Esophagus muscularis mucosa (tissue), 4 donors: ENCODE measurements at places on chromosomes 13 and 19. TPM values are rescaled to one million over a fixed set of nuclear protein-coding genes. Genes with fewer than 3 reads are reported as not detected.

GRCh38 chr13:78265098-78265497, 338.3 kb downstream of the POU4F1 start:
- no peaks in the 10 kb centered on the region for H3K36me3 ChIP-seq
- H3K4me3 ChIP-seq = no peak overlapping the region
- H3K27me3 ChIP-seq = no peaks in the 10 kb centered on the region
- no peaks in the 10 kb centered on the region for H3K4me1 ChIP-seq
- no peak overlapping the region for H3K27ac ChIP-seq

GRCh38 chr19:13275016-13275722, 125.0 kb downstream of the IER2 start:
- no peak overlapping the region for H3K27ac ChIP-seq
- H3K27me3 ChIP-seq = peaks cover 8% of the 10 kb centered on the region
- no peaks in the 10 kb centered on the region for H3K36me3 ChIP-seq
- no peak overlapping the region for H3K4me3 ChIP-seq

GRCh38 chr13:101959016-101959415, 442.8 kb downstream of the FGF14 start:
- H3K36me3 ChIP-seq = no peaks in the 10 kb centered on the region
- no peaks in the 10 kb centered on the region for H3K27me3 ChIP-seq
- no peak overlapping the region for H3K4me3 ChIP-seq
- H3K27ac ChIP-seq = no peak overlapping the region

DNA sequence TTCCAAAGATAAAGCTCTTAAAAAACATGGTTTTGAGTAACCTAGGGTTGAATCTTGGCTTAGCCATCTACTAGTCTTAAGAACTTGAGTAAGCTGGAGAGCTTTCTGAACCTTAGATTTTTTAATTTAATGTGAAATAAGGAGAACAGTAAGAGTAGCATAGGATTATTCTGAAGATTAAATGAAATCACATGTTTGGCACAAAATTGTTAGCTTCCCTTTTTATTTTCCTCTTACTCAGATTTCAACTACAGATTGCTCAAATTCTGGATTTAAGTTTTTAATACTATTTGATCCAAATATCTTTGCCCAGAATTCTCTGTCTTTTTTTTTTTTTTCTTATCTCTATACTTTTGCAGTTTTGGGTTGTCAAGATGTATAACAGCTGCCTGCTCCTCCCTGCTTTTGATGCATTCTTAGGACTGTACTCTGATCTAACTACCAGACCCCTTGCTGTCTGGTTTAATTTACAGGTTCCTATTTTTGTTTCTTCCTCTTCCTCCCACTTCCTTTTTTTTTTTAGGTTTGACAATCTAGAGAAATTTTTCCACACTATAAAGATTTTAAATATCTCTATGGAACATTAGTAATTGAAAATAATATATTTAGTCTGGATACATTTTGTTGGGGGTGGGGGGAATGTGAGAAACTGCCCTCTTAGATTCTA, 12.3 kb downstream of the POMP start:
- no peaks in the 10 kb centered on the region for H3K4me1 ChIP-seq
- DNase-seq = no peak
- no peak overlapping the region for H3K4me3 ChIP-seq
- H3K27me3 ChIP-seq = no peaks in the 10 kb centered on the region

GRCh38 chr19:3346677-3347353, 19.6 kb upstream of the NFIC start:
- peak overlapping the region; percentile 22 for H3K4me3 ChIP-seq
- H3K36me3 ChIP-seq = no peaks in the 10 kb centered on the region
- no peak for DNase-seq
- peaks cover 94% of the 10 kb centered on the region for H3K4me1 ChIP-seq

DNA sequence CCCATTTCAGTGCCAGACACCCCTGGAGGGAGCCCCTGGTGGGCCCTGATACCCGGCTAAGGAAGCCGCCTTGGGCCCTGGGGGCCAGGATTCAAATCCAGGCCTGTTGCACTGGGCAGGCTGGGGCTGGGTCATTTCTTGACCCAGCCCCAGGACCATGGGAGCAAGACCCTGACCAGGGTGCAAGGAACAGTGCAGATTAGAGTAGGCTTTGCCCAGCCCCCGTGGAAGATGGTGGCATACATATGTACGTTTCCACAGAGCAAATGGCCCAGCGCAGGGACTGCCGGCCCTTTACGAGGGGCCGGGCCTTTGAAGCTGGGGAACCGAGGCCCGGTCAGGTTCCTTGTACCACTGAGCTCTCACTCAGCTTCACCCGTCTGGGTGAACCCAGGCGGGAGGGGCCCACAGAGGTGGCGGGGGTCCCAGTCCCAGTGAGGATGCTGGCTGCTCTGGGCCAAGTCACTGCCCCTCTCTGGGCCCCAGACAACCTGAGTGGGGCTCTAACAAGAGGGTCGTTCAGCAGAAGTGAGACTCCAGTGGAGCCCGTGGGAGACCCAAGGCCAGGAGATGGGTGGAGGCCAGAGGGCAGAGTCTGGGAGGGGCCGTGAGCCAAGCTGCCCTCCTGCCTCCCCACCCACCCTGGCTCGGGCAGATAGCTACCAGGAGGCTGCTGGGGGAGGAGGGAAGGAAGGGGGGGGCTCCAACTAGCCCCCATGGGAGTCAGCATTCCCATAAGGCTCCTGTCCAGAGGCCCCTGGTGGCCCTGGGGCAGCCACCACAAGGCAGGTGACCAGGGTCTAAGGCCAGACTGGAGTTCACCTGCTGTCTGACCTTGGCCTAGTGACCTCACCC, 2.7 kb downstream of the MKNK2 start:
- peaks cover 41% of the 10 kb centered on the region for H3K36me3 ChIP-seq
- DNase-seq = no peak
- peak overlapping the region; percentile 95 for H3K4me3 ChIP-seq

GRCh38 chr19:18648973-18649315, 12.1 kb downstream of the KLHL26 start:
- DNase-seq = no peak
- no peaks in the 10 kb centered on the region for H3K36me3 ChIP-seq
- H3K27ac ChIP-seq = peak overlapping the region; percentile 83
- peak overlapping the region; percentile 21 for H3K4me3 ChIP-seq
- H3K27me3 ChIP-seq = no peaks in the 10 kb centered on the region

GRCh38 chr13:36973621-36974295, 25.4 kb downstream of the ALG5 start:
- no peak overlapping the region for H3K27ac ChIP-seq
- no peak overlapping the region for H3K4me3 ChIP-seq
- peaks cover 58% of the 10 kb centered on the region for H3K36me3 ChIP-seq
- H3K27me3 ChIP-seq = no peaks in the 10 kb centered on the region
- DNase-seq = no peak
- no peaks in the 10 kb centered on the region for H3K4me1 ChIP-seq

- H3K27ac ChIP-seq = peak overlapping the region; percentile 88
- peak overlapping the region; percentile 78 for H3K4me3 ChIP-seq
- no peak for DNase-seq
- H3K27me3 ChIP-seq = no peaks in the 10 kb centered on the region
- H3K4me1 ChIP-seq = peaks cover 64% of the 10 kb centered on the region
These were observed 764 bp downstream of the ZNF626 start for GRCh38 chr19:20660473-20661140.

DNA sequence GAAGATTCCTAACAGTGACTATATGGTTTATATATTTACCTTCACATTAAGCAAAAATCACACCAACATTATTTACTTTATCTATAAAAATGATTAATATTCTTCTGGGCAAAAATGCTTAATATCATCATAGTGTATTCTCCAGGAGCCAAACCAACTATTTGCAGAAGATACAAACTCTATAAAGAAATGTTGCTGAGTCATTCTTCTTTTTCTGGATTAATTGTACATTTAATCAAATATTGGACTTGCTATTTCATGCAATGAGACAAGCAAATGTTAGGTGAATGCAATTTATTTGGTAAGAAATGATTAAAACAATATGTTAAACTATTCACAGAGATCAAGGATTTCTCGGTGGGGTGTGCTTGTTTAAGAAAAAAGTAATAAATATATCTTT, 1075.8 kb downstream of the PCDH9 start:
- no peaks in the 10 kb centered on the region for H3K4me1 ChIP-seq
- H3K4me3 ChIP-seq = no peak overlapping the region
- H3K27me3 ChIP-seq = no peaks in the 10 kb centered on the region
- DNase-seq = no peak

- peaks cover 18% of the 10 kb centered on the region for H3K4me1 ChIP-seq
- DNase-seq = no peak
- H3K27ac ChIP-seq = no peak overlapping the region
- H3K27me3 ChIP-seq = no peaks in the 10 kb centered on the region
- H3K4me3 ChIP-seq = no peak overlapping the region
- no peaks in the 10 kb centered on the region for H3K36me3 ChIP-seq
These were observed 529.6 kb downstream of the FGF9 start for GRCh38 chr13:22200440-22200839.

GRCh38 chr13:110471833-110472162, 89.7 kb downstream of the RAB20 start:
- peaks cover 55% of the 10 kb centered on the region for H3K36me3 ChIP-seq
- H3K4me1 ChIP-seq = no peaks in the 10 kb centered on the region
- no peak for DNase-seq
- no peak overlapping the region for H3K4me3 ChIP-seq
- peak overlapping the region; percentile 17 for H3K27ac ChIP-seq
- H3K27me3 ChIP-seq = no peaks in the 10 kb centered on the region

- no peak overlapping the region for H3K4me3 ChIP-seq
- H3K4me1 ChIP-seq = no peaks in the 10 kb centered on the region
- peaks cover 4% of the 10 kb centered on the region for H3K36me3 ChIP-seq
- H3K27me3 ChIP-seq = no peaks in the 10 kb centered on the region
- no peak overlapping the region for H3K27ac ChIP-seq
These were observed 73.8 kb upstream of the FRY start for GRCh38 chr13:31957772-31958171.

- H3K4me3 ChIP-seq = no peak overlapping the region
- no peaks in the 10 kb centered on the region for H3K27me3 ChIP-seq
- H3K27ac ChIP-seq = no peak overlapping the region
- no peaks in the 10 kb centered on the region for H3K4me1 ChIP-seq
These were observed 9.8 kb upstream of the ZNF544 start for GRCh38 chr19:58218899-58219298.

Gene LGALS14
- not detected for total RNA-seq

Gene ZNF709
- 2.9 TPM for total RNA-seq

Gene TUBA3C
- total RNA-seq = not detected

Gene ZNF44
- total RNA-seq = 9.6 TPM

Gene PLPPR3
- total RNA-seq = not detected

Gene RFXAP
- total RNA-seq = 4.5 TPM

Gene LGALS4
- total RNA-seq = 0.42 TPM

Gene SERPINE3
- not detected for total RNA-seq
